ENCODE measurements at places on chromosomes 5 and 9.

DNA sequence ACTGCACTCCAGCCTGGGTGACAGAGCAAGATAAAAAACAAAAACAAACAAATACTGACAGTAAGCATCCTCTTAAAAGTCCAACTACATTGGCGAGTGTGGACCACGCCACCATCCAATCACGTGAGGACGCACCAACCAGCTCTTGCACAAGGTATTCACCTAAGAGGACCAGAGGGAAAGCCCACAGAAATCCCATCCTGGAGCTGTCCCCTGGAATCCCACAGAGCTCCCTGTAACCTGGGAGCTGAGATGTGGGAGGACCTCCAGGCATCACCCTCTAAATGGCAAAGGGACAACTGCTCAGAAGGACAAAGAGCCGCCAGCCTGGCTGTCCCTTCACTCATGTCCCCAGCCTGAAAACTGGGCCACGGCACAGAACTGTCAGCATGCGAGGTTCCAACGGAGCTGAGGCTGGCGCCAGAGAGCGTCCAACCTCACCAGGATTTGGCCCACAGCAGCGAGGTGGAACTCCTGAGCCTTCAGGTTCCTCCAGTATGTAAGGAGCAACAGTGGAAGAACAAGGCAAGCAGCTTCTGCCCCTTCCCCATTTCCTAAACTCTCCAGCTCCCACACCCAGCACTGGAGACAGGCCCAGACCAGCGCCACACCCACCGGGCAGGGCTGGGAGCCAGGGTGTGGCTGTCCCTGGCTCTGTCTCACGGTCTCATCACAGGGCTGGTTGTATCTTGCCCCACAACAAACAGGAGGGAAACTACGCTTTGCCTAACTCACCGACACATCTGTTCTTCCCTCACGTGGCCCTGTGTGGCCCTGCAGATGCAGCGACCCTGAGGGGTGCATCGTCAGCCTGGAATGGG lies 15.2 kb downstream of the IPPK start:
- no peak for DNase-seq

- DNase-seq, result no peak
Observed at GRCh38 chr5:141186897-141187512, at the start of gene PCDHB9. Gene PCDHB9 (plus strand): TSS chr5:141187161. CDS start chr5:141187319, 158 bp downstream.

DNA sequence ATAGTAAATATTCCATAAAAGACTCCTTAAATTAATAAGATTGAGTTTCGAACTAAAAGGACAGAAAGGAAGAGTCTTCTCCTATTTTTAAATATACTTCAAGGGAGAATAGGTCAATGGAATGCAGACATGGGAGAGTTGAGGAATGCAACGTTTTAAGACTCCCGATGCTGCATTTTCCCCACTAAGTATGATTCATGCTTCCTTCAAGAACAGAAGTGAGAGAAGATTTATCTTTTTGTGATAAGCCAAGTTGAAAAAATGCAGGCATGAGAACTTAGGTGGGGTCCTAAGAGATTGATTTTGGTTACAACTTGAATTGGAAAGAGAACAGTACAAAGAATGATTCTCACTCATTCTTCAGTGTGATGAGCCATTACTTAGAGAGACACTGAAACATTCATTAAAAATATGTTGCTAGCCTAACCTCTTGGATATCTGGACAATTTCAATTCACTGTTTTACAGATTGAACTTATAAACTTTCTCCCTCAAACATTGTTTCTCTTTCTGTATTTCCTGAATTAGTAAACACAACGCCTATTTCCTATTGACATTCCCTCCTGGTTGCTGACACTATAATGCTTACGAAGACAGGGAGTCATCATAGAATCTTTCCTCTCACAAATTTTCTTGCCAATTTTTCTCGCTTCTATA lies 1666.1 kb upstream of the WWC1 start:
- no peak for DNase-seq

GRCh38 chr5:252546-252945 lies 18.9 kb upstream of the PDCD6 start:
- DNase-seq, result no peak

- no peak for DNase-seq
Observed at GRCh38 chr5:37902323-37902722, 62.5 kb upstream of the GDNF start.

DNA sequence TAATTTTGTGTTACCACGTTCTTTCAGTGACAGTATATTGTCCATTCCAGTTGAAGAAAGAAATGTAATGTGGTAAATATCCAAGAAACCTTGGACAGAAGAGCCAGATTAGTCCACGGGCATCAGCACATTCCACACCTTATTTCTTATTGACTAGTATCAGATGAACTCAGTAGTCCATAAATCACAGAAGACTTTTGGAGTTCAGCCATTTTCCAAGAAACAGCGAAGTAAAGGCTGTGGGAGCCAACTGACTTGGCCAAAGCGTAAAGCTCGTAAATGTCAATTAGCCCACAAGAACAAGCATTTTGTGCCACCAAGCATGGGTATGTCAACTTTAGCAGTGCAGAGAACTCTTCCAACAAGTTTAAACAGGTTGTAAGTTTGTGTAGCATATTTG lies 60.2 kb upstream of the STARD4 start:
- no peak for DNase-seq
